ENCODE measurements at places on chromosomes 1 and 21.

- no peak for DNase-seq
Observed at GRCh38 chr1:39500862-39501389, 9.5 kb downstream of the BMP8A start.

DNA sequence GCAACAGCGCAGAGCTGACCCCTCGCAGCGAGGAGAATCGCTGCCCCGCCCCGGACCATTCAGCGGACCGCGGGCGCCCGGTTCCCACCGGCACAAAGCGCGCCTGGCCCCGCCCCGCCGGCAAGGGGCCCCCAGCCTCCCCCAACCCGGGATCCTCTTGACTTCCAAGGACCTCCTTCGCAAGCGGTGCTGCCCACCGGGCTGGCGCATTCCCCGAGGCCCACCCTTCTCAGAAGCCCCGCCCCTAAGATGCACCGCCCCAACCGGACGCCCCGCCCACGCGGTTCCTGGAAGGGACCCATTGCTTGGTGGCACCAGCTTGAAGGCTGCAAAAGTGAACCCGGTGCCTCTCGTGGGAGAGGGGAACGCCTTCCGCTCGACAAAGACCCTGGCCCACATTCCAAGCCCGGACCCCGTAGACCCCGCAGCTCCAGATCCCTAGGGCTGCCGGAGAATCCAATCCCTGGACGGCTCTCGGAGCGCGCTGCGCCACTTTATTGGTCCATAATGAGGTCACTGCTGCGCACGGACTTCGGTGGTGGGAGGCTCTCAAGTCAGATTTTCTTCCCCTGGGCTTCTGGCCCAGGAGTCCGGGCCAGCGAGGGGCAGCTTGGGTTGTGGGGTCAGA is 2.0 kb downstream of the HES3 start:
- no peak for DNase-seq

- no peak for DNase-seq
Observed at GRCh38 chr1:109113590-109114341, at the start of gene ELAPOR1. TSS of gene ELAPOR1 (plus strand) at chr1:109114115. CDS start at chr1:109114184, 69 bp downstream.

GRCh38 chr1:201190005-201190404 is 619 bp upstream of the IGFN1 start:
- no peak for DNase-seq

DNA sequence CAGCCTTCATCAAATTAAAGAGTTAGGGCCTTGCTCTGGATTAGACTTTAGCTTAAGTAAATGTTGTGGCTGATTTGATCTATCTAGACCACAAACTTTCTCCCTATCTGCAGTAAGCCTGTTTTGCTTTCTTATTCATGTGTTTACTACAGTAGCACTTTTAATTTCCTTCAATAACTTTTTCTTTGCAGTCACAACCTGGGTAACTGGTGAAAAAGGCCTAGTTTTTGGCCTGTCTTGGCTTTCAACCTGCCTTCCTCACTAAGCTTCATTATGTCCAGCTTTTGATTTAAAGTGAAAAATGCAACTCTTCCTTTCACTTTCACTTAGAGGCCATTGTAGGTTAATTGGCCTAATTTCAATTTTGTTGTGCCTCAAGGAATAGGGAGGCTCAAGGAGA is 12.5 kb upstream of the LPGAT1 start:
- DNase-seq, result no peak

DNA sequence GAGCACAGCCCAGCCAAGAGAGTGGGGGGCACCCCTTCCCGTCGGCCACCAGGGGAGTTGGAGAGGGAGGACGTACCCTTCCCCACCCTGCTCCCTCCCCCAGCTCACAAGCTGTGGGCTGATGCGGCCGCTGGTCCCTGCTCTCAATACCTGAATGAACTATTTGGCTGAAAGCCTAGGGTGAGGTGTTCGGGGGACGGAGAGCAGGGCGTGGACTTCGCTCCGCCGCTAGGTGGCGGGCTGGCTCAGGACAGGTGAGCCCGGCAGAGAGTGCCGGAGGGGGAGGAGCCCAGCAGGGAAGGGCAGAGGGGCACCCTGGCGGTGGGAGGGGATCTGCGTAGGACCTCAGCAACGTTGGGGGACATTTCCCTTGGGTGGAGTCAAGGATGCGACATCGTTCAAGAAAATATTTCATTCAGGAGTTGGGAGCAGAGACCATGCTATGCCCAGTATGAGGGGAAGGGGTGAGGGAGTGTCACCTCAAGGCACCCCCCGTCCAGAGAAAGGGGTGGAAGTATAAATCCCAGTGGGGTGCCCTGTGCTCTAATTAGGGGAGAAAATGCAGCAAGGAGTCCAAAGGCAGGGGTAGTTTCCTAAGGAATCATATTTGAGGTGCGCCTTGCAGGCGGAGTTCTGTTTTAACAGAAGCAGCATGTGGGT is 12.0 kb upstream of the RHBG start:
- DNase-seq, result peak; percentile 65

GRCh38 chr1:195462646-195463045 is 1145.6 kb downstream of the KCNT2 start:
- no peak for DNase-seq

DNA sequence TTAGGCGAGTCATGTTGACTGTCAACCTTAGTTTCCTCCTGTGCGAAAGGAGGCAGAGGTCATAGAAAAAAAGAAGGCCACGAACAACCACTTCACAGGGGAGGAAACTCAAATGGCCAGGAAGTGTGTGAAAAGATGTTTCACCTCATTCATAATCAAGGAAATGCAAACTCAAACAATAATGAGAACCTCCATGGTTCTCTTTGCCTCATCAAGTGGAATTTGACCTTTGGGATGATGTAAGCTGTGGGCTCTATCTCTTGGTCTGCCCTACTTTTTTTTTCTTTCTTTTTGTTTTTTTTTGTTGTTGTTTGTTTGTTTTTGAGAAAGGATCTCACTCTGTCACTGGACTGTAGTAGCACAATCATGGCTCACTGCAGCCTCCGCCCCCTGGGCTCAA is 55.9 kb upstream of the GRHL3 start:
- DNase-seq, result no peak
